Lung microvascular endothelial cell (primary cell): ENCODE measurements at places on chromosomes 5 and 9. TPM values are rescaled to one million over a fixed set of nuclear protein-coding genes. Genes with fewer than 3 reads are reported as not detected.

The GOLGA1 gene
- 5.9 and 6.9 TPM in 2 replicates for total RNA-seq

The CERT1 gene
- total RNA-seq = 19.6 and 40.5 TPM in 2 replicates

The NIM1K gene
- under 0.01 TPM in 1 of 2 replicates, not detected in the other for total RNA-seq

The ADAMTSL1 gene
- 0.99 and 11.8 TPM in 2 replicates for total RNA-seq

The FOXI1 gene
- not detected in 2 replicates for total RNA-seq

The TAF11L5 gene
- not detected in 2 replicates for total RNA-seq

The NRARP gene
- total RNA-seq = 18.7 and 28.3 TPM in 2 replicates

The PFDN1 gene
- 61.9 and 64.7 TPM in 2 replicates for total RNA-seq

The SPINK4 gene
- not detected in 2 replicates for total RNA-seq

The BARX1 gene
- not detected in 2 replicates for total RNA-seq

The CD274 gene
- 4.4 and 7.5 TPM in 2 replicates for total RNA-seq

The N4BP3 gene
- 18.3 and 23.8 TPM in 2 replicates for total RNA-seq

The SLC46A2 gene
- total RNA-seq = not detected in 2 replicates

The STPG3 gene
- total RNA-seq = not detected in 2 replicates

The SLC25A51 gene
- total RNA-seq = 50.8 and 63.9 TPM in 2 replicates

The LHFPL2 gene
- total RNA-seq = 24.4 and 31.2 TPM in 2 replicates

The DRD1 gene
- total RNA-seq = not detected in 2 replicates

The BTNL9 gene
- under 0.01 TPM in 2 replicates for total RNA-seq

The LRRC70 gene
- 38.6 and 81.5 TPM in 2 replicates for total RNA-seq

The ZNF79 gene
- 6.3 and 11.5 TPM in 2 replicates for total RNA-seq

The HRCT1 gene
- total RNA-seq = 1.8 and 4.1 TPM in 2 replicates

The RAB14 gene
- total RNA-seq = 21.6 and 24.4 TPM in 2 replicates

The SARDH gene
- 0.20 and 0.22 TPM in 2 replicates for total RNA-seq

The LHX6 gene
- 0.40 and 1.7 TPM in 2 replicates for total RNA-seq

The GAS1 gene
- 0.87 and 1.6 TPM in 2 replicates for total RNA-seq

The PCDHA11 gene
- under 0.01 and 0.20 TPM in 2 replicates for total RNA-seq

The TPPP gene
- under 0.01 and 0.44 TPM in 2 replicates for total RNA-seq

The SLCO6A1 gene
- total RNA-seq = not detected in 2 replicates

The MARVELD2 gene
- total RNA-seq = 1.1 and 2.0 TPM in 2 replicates

The GTF3C5 gene
- 35.5 and 36.3 TPM in 2 replicates for total RNA-seq

The LRRC19 gene
- not detected in 2 replicates for total RNA-seq

The IER5L gene
- total RNA-seq = 13.1 and 20.4 TPM in 2 replicates

The LRRC14B gene
- not detected in 2 replicates for total RNA-seq

The LCN10 gene
- total RNA-seq = not detected in 2 replicates

The KIF4B gene
- total RNA-seq = 0.40 and 0.44 TPM in 2 replicates

The NRG2 gene
- total RNA-seq = 0.20 and 0.44 TPM in 2 replicates

The TSLP gene
- under 0.01 TPM in 1 of 2 replicates, not detected in the other for total RNA-seq

The FBP2 gene
- total RNA-seq = not detected in 2 replicates

The CCDC180 gene
- total RNA-seq = 0.44 and 1.6 TPM in 2 replicates

The ALDH1B1 gene
- 9.2 and 11.1 TPM in 2 replicates for total RNA-seq

The PCDHGA9 gene
- 0.87 and 2.2 TPM in 2 replicates for total RNA-seq

The PGM5 gene
- total RNA-seq = 27.5 and 295 TPM in 2 replicates

The PCA3 gene
- 0.20 and 0.22 TPM in 2 replicates for total RNA-seq
